AG04449 (cell line): ENCODE measurements at places on chromosomes 2 and 18.
A peak's percentile ranks its signal among the peaks of the same experiment; 100 is the strongest.

DNA sequence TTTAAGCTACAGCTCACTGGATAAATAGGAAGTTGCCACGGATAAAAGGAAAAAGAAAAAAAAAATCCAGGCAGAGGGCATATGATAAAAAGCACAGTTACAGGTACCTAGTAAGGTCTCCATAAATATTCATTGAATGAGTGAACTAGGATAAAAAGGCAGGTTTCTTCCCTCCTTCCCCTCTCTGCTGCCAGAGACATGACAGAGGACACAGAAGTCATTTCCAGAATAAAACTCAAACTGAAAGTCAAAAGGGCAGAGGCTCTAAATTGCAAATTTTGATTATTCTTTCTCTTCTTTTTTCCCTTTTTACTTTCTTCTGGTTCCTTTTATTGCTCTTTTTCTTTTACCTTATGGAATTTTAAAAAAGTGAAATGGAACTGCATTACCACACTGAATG is 7.7 kb downstream of the CD302 start:
- no peak for DNase-seq

DNA sequence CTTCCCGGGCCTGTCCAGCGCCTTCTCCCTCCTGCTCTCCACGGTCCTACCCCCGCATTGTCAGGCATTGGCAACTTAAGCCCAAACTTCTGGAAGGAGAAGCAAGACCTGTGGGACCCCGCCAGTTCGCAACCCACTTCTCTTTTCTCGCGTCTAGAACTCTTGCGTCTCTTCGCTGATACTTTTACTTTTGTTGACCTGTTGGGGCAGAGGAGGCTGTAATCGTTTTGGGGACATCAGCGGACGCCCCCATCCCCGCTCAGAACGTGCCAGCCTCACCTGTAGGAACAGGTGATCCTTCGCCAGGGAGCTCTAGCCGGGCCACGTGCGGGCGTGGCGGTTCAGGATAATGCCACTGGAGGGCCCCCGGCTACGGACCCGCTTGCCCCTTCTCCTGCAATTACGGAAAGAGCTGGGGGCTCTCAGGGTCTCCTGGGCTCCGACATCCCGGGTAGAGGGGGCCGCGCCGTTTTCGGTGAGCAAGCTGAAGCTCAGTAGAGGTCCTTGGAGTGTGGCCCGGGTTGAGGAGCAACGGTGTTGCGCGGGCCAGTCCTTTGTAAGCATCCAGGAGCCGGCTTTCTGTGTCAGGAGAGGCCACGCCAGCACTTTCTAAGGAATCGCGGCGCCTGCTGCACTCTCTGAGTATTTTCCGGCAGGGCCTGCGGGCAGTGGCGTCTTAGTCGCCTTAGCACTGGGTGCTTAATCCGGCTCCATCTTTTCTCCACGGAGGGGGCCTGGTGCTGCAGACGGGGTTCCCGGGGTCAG is 1.6 kb downstream of the MTCL1 start:
- no peak for DNase-seq

DNA sequence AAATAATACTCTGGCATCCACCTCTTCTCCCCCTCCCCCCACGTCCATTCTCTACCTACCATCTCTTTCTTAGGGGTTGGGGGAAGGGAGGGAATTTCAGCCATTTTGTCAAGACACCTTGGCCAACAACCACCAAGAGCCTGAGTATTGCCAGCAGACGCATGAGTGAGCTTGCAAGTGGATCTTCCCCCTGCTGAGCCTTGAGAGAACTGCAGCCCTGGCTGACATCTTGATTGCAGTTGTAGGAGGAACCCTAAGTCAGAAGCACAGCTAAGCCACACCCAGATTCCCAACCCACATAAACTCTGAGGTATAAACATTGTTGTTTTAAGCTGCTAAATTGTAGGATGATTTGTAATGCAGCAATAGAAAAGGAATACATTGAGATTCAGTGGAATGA is 165.6 kb downstream of the TMEFF2 start:
- no peak for DNase-seq

DNA sequence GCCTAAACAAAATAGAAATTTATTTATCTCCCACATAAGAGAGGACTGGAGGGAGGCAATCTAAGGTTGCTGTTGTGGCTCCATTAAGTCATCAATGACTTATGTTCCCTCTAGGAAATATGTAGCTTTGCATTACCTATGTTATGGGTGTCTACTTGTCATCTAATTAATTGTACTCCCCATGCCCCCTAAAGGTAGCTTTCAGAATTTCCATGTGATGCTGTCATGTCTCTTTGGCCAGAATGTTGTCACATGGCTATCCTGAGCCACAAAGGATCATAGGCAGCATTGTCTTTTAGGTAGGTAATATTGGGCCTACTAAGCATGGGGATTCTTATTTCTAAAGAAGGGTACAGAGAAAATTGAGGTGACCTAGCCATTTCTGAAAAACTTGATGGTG is 935.6 kb upstream of the FANCL start:
- DNase-seq: no peak

- DNase-seq: no peak
Observed at GRCh38 chr2:110097506-110098220, 18.0 kb downstream of the MALL start.

GRCh38 chr18:57004366-57005121 is 142.3 kb upstream of the BOD1L2 start:
- DNase-seq: no peak

DNA sequence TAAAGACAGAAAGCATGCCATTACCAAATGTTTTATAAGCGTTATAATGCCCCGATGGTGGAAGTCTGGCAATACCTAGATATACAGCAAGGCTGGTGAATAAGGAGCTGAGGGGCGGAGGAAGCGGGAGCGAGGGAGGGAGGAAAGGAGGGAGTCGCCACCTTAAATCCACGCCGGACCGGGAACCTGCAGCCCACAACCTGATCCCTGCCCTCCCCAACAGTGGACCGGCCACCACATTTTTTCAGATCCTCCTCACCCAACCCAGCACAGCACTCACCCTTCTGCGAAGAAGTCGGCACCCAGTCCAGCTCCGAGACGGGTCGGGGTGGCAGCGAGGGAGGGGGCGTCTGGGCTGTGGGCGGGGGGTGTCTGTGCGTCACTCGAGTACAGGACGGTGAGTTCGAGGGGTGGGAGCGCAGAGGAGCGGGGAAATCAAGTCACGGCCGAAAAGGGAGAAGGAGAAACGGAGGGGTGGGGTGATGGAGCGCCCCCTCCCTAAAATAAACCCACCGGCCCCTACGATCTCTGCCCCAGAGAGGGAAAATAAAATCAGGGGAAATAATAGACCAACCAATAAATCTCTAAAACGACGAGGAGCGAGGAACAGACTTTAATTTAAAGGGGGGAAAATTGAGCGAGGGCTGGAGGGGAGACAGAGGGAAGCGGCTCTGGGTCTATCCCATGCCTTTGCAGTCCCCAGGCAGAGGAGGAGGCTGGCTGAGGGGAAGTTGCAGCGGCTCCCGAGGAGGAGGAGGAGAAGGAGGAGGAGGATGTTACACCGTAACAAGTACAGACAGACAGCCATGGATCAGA is 96.5 kb upstream of the SERTAD2 start:
- DNase-seq: no peak

DNA sequence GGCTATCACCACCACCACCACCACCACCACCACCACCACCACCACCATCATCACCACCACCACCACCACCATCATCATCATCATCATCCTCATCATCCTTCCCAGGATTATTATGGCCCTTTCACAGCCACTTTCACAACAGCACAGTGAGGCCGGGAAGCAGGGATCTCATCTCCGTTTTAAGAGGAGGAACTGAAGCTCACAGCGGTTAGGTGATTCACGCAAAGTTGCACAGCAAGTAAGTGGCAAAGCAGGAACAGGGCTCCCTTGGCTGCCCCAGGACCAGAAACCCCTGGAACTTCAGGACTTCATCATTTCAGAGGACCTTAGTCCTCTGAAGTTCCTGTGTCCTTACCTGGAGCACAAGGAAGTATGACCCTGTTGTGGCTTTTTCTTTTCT is 26.8 kb downstream of the MRPL35 start:
- no peak for DNase-seq

DNA sequence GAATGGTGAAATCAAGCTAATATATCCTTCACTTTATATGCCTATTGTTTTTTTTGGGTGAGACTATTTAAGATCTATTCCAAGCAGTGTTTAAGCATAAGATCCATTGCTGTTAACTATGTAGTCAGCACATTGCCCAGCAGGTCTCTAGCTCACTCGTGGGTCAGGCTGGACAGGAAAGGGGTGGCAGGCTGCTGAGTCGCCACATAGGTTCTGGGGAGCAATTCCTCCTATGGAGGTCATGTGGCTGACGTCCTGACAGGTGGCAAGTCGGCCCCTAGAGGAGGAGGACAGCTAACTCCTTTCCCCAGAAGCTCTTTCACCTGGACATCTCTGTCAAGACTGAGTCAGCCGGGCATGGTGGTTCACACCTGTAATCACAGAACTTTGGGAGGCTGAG is 13.9 kb upstream of the RAB31 start:
- DNase-seq: no peak

- no peak for DNase-seq
Observed at GRCh38 chr2:238714038-238714528, 133.8 kb upstream of the TWIST2 start.

DNA sequence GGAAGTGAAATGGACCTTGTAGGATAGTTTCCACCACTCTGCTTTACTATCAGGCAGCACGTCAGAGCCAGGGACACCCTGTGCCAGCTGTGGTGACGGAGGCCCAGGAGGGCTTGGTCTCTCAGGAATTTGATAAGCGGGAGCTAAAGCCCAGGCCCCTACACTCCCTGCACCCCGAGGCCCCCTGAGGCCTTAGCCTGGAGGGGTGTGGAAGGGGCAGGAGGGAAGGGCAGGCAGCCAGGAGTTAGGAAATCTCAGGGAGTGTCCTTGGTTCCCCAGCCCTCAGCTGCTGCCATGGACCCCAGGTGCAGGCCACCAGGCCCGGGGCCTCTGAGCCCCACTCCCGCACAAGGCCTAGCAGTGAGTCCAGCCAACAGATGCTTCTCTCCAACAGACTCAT is 38.2 kb downstream of the PDIA6 start:
- no peak for DNase-seq

GRCh38 chr2:187403568-187404260 is 44.3 kb downstream of the CALCRL start:
- DNase-seq: no peak

DNA sequence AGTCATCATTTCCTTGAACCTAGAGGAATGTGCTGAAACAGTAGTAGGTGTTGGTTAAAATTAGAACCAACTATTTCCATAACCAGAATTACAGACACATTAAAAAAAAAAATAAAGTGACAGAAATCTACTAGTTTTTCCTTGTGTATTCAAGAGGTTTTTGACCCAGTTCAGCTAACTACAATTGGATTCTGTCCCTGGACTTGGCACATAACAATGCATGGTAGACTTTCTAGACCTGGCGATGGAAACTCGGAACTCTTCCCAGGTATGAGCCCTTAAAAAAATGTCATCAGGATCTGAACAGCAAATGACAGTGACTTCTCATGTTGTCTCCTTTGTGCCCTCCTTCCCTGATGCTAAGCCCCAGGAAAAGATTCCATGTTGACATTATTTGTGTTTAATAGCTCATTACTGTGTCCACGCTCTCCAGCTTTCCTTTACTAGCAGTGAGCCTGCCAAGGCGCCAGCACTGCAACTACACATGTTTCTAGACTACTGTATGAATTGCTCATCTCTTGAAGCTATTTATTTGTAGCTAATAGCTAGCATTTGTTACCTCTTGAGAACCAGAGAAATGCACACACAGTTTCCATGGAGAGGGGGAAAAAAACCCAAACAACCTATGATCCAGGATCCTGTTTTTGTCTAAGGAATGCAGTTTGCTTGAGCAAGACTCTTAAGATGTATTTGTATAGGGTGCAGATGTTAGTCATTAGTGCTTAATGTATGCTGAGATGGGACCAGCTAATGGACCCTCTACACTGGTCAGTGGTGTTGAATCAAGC is 148.5 kb downstream of the FMNL2 start:
- DNase-seq: peak; percentile 42

DNA sequence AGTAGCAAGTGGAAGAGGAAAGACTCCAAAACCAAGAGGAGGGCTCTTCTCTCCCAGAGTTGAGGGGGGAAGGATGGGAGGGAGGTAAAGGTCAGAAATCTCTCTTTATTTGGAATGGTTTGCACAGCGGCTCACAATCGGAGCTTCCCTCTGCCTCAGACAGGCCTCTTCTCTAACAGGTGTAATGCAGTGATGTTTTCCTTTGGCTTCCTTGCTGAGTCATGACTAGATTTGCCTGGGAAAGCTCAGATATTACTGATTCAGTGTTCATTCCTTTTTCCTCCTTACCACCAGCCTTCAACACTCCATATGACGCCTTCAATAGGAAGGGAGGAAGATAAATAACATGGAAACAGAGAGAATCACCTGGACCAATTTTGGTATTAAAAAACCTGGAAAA is 136.6 kb downstream of the RNF152 start:
- DNase-seq: no peak

- DNase-seq: no peak
Observed at GRCh38 chr18:41618147-41618546, 336.9 kb upstream of the PIK3C3 start.

GRCh38 chr2:216690456-216690852 is 4.9 kb downstream of the IGFBP5 start:
- DNase-seq: no peak

- DNase-seq: no peak
Observed at GRCh38 chr2:148900350-148900837, 25.4 kb downstream of the KIF5C start.

DNA sequence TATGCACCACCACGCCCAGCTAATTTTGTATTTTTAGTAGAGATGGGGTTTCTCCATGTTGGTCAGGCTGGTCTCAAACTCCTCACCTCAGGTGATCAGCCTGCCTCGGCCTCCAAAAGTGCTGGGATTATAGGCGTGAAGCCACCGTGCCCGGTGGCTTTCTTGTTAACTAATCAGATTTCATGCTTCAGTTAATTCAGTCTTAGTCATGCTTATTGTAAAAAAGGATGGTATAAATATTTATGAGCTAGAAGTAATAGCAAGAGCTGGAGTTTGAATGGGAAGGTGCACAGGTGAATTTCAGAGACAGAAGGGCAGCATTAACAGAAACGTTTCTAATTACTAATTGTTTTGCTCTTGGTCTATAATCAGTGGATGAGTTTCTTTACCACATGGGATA is 10.3 kb downstream of the GEMIN6 start:
- no peak for DNase-seq

DNA sequence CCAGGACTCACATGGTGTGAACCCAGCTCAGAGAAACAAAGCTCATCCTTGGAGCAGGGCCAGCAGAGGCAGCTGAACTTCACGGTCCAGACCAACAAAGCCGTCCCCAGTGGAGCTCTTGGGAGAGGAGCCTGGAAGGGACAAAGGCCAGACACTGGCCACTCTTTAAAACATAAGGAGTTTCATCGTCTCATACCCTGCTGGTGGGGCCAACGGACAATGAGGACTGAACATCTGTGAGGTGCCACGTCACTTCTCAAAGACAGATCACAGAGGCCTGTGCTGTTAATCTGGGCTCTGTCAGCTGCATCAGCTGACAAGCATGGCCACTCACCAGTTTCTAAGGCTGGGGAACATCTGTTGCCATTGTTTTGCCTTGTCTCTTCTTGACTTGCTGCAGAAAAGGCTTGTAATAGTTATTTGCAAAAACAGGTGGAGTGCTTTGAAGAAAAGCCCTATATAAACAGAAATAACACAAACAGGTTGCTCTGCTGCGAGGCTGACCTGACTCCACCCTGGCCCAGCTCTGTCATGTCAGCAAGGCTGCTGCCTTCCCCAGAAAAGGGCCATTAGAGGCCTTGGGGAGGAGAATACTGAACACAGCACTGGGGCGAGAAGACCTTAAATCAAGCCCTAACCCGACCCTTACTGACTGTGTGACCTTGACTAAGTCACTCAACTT is 68.1 kb upstream of the DAPL1 start:
- DNase-seq: no peak

GRCh38 chr2:237722616-237723015 is 76.0 kb upstream of the RBM44 start:
- no peak for DNase-seq

- DNase-seq: no peak
Observed at GRCh38 chr2:75499534-75499933, 61.2 kb downstream of the EVA1A start.
